ENCODE measurements at places on chromosomes 5 and 9.

- DNase-seq = no peak
These were observed 1753.5 kb downstream of the EFNA5 start for GRCh38 chr5:105917189-105917588.

DNA sequence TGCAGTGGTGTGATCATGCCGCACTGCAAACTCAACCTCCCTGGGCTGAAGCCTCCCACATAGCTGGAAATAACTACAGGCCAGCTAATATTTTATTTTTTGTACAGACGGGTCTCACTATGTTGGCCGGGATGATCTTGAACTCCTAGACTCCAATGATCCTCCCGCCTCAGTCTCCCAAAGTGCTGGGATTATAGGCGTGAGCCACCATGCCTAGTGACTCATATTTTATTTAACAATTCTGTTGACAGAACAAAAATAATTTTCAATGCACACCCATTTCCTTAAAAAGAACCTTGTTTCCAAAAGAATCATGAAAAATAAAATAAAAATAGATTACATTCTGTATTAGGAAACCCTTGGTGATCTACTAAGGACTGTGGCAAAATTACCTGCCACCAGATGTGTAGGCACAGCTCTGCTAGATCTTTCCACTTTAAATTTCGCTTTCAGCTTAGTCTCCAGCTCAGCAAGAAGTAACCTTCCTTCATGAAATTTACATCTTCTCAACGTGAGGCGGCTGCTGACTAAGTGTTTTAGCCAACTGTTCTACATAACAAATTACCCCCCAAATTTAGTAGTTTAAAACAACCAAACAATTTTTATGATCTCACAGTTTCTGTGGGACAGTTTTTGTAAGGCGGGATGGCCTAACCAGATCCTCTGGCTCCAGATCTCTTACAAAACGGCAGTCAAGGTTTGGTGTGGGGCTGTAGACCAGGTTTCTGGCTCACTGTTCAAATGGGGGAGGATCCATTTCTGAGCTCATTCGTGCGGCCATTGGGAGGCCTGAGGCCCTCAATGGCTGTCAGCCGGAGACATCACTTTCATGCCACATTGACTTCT, 32.6 kb upstream of the GOLPH3 start:
- no peak for DNase-seq

DNA sequence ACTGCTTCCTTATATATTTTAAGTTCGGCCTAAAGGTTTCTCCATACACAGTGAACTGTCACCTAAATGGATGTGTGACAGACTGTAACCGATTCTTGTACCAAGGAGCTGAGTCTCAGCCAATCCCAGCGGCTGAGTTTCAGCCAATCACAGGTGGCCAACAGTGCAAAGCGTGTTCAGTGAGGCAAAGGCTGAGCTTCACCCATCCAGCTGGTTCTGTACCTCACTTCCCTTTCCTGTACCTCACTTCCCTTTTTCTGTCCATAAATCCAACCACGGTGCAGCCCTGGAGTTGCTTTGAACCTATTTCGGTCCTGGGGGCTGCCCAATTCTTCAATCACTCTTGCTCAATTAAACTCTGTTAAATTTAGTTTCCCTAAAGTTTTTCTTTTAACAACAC, 15.7 kb upstream of the TBC1D9B start:
- peak; percentile 16 for DNase-seq

DNA sequence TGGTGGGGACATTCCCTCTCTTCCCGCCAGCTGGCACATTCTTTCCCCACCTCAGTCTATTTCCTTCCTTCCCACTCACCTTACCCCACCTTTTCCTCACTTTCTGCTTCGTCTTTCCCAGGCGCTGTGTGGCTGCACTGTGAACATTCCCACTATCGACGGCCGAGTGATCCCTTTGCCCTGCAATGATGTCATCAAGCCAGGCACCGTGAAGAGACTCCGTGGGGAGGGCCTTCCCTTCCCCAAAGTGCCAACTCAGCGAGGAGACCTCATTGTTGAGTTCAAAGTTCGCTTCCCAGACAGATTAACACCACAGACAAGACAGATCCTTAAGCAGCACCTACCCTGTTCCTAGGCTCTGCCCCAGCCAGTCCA, 7.3 kb downstream of the DNAJB5 start:
- no peak for DNase-seq

All from AML-193 (cell line).